ENCODE measurements at places on chromosomes 13 and 19. TPM values are rescaled to one million over a fixed set of nuclear protein-coding genes. Genes with fewer than 3 reads are reported as not detected.

Gene LRRC4B
- not detected for total RNA-seq

Gene ZFR2
- total RNA-seq: not detected

Gene SMIM17
- total RNA-seq: not detected

Gene LPAR6
- total RNA-seq: 17.2 TPM

Gene LILRB3
- total RNA-seq: not detected

Gene ZNF563
- total RNA-seq: 5.0 TPM

Gene ALOX5AP
- total RNA-seq: 1.3 TPM

Gene EFNB2
- 16.4 TPM for total RNA-seq

Gene CEBPA
- total RNA-seq: 3.3 TPM

Gene YJEFN3
- total RNA-seq: 0.17 TPM

Gene PLK5
- not detected for total RNA-seq

Gene FFAR2
- total RNA-seq: not detected
